Psoas muscle (tissue), 8 donors: ENCODE measurements at places on chromosomes 13 and 19.

GRCh38 chr13:44932850-44933251, 56.4 kb downstream of the NUFIP1 start:
- DNase-seq, result no peak

DNA sequence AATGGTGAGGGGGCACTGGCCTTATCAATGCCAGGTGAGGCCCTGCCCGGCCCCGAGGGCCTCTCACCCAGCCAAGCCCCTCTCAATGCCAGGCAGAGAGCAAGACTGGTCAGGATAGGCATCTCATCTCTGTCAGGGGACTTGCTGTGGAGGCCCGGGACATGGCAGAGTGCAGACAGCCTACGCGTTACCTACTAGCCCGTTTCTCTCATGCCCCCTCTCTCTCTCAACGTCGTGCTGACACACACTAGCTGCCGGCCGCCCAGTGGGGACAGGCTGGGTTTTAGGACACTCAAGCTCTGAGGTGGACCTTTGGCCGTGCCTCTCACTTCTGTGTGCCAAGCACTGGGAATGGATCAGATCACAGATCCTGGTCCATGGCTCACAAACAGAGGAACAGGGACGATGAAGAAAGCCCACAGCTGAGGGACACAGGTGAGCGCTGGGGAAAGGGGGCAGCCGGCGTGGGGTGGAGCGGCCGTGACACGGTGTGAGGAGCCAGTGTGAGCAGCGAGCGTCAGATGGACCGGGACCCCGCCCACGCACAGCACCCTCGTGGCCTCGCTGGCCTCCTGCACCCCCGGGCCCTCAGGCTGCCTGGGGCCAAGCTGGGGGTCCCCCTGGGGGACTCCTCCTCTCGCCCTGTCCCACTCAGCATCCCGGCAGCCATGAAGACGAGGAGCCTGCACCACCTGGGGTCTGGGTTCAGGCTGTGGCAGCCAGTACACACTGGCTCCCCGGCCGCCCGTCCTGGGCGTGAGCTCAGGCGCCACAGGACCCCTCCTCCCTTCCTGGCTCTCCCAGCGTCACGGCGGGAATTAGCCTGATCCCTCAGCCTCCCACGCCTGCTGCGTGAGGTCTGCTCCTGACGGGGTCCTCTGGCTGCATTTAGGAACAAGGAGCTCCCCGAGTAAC, 76.9 kb upstream of the C13orf46 start:
- DNase-seq, result no peak

DNA sequence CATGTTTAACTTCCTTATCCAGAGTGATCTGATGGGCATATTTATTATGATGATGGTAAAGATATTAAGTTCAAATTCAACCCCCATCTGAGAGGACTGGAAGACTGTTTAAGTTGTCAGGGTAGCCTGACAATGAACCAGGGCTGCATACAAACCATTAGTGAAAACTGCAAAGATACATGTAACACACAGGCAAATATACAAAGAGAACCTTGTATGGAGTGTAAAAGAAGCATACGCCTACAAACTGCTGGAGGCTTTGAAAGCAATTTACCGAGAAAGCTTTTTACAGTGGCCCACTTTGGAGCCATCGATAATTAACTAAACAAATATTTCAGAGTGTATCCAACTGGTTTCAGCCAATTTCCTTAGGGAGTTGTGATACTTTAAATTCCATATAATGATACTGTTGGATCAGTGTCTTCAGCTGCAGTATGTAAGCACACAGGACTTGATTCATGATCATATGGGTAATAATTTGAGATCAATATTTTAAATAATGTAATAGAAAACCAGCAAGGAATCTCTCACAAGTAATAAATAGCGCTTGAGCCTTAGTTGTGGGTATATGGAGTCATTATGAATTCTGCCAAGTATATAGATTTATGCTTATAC, 231.5 kb upstream of the SPRY2 start:
- no peak for DNase-seq

GRCh38 chr13:114019367-114019766, 45.5 kb upstream of the C13orf46 start:
- DNase-seq, result peak; percentile 32

- DNase-seq, result no peak
Observed at GRCh38 chr13:113612607-113613006, 28.1 kb downstream of the TFDP1 start.

GRCh38 chr19:57096685-57097361, 23.0 kb upstream of the USP29 start:
- no peak for DNase-seq

- no peak for DNase-seq
Observed at GRCh38 chr13:38537051-38537450, 149.8 kb upstream of the FREM2 start.

GRCh38 chr19:16585808-16586476, 13.7 kb upstream of the SLC35E1 start:
- DNase-seq, result no peak

DNA sequence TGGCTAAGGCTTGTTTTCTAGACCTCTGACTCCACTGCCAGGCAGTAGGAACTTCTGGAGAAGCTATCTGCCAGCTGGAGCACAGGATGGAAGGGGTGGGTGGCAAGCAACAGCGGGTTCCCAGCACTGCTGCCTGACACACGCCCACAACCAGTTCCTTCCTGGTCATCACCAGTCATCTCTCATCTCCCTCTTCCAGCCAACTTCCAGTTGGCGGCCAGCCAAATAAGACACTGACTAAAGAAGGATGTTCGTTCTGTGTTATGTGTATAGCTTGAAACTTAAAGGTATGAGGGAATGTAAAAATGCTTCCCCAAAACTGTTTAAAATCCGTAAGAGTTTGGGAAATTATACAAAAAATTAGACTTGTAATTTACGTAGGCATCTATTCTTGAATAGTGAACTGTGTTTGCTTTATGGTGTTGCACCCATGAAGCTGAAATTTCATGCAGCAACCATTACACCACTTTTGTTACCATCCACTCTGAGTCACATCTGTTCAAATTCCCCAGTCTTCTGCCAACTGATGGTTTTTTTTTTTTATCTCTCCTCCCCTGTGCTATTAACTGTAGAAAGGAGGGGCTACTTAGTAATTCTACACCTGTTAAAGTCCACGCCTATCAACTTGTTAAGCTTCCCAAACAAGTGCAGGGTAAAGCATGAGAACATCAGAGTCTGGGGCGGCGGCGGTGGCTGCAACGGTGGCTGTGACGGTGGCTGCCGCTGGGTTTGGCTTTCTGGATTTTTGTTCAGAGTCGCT, 86.2 kb upstream of the FRY start:
- peak; percentile 84 for DNase-seq
